Purkinje cell (primary cell): ENCODE measurements at places on chromosomes 11 and 22. TPM values are rescaled to one million over a fixed set of nuclear protein-coding genes. Genes with fewer than 3 reads are reported as not detected.

Gene BDNF
- 0.91 and 3.8 TPM in 2 replicates for polyA plus RNA-seq

Gene ACAD8
- polyA plus RNA-seq, result 31.1 and 39.1 TPM in 2 replicates

Gene FXYD6
- polyA plus RNA-seq, result 4.9 and 113 TPM in 2 replicates

Gene CABP4
- 0.08 and 0.52 TPM in 2 replicates for polyA plus RNA-seq

Gene MAPK8IP2
- polyA plus RNA-seq, result 5.1 and 5.8 TPM in 2 replicates

Gene OR51B5
- polyA plus RNA-seq, result 0.54 TPM in 1 of 2 replicates, not detected in the other

Gene PNPLA5
- not detected in 2 replicates for polyA plus RNA-seq

Gene TCF20
- 3.1 and 4.0 TPM in 2 replicates for polyA plus RNA-seq

Gene SCGB1A1
- not detected in 2 replicates for polyA plus RNA-seq

Gene OR4D10
- not detected in 2 replicates for polyA plus RNA-seq

Gene CHRNA10
- not detected in 2 replicates for polyA plus RNA-seq

Gene A4GALT
- not detected in 2 replicates for polyA plus RNA-seq

Gene KDM4E
- not detected in 2 replicates for polyA plus RNA-seq

Gene HPX
- polyA plus RNA-seq, result not detected in 2 replicates

Gene TESMIN
- polyA plus RNA-seq, result 2.2 and 2.4 TPM in 2 replicates

Gene PACS1
- polyA plus RNA-seq, result 1.0 and 2.4 TPM in 2 replicates

Gene SGSM1
- 0.84 and 1.3 TPM in 2 replicates for polyA plus RNA-seq

Gene OTOG
- not detected in 2 replicates for polyA plus RNA-seq

Gene SPTBN2
- 73.2 and 78.9 TPM in 2 replicates for polyA plus RNA-seq

Gene CCDC88B
- not detected in 2 replicates for polyA plus RNA-seq

Gene OR51I1
- polyA plus RNA-seq, result not detected in 2 replicates

Gene PKDREJ
- polyA plus RNA-seq, result not detected in 2 replicates

Gene ATG16L2
- polyA plus RNA-seq, result 0.26 and 1.9 TPM in 2 replicates

Gene GLYAT
- not detected in 2 replicates for polyA plus RNA-seq

Gene PARVA
- polyA plus RNA-seq, result 11.5 and 14.0 TPM in 2 replicates

Gene APOBEC3H
- polyA plus RNA-seq, result not detected in 2 replicates

Gene FAT3
- polyA plus RNA-seq, result 8.7 and 10.2 TPM in 2 replicates

Gene HBB
- 105 and 131 TPM in 2 replicates for polyA plus RNA-seq

Gene NXPE2
- 0.30 TPM in 1 of 2 replicates, not detected in the other for polyA plus RNA-seq

Gene TEF
- polyA plus RNA-seq, result 1.9 and 3.8 TPM in 2 replicates

Gene MUC5AC
- not detected in 2 replicates for polyA plus RNA-seq

Gene SAA2
- polyA plus RNA-seq, result not detected in 2 replicates

Gene TSPAN18
- 0.14 TPM in 1 of 2 replicates, not detected in the other for polyA plus RNA-seq

Gene ZNF280A
- polyA plus RNA-seq, result not detected in 2 replicates

Gene NF2
- polyA plus RNA-seq, result 5.0 TPM in 2 replicates

Gene OPCML
- polyA plus RNA-seq, result 43.2 and 49.0 TPM in 2 replicates

Gene AIFM3
- polyA plus RNA-seq, result 3.9 and 6.6 TPM in 2 replicates

Gene CNIH2
- 5.1 and 9.1 TPM in 2 replicates for polyA plus RNA-seq

Gene CARD10
- polyA plus RNA-seq, result not detected in 2 replicates

Gene RHOD
- polyA plus RNA-seq, result not detected in 2 replicates

Gene C11orf86
- polyA plus RNA-seq, result not detected in 2 replicates

Gene YPEL4
- 0.24 and 1.0 TPM in 2 replicates for polyA plus RNA-seq

Gene ACTN3
- polyA plus RNA-seq, result not detected in 2 replicates

Gene PTPN5
- 3.3 and 6.5 TPM in 2 replicates for polyA plus RNA-seq

Gene NDUFA6
- polyA plus RNA-seq, result 552 and 644 TPM in 2 replicates

Gene LMO2
- 11.4 and 15.8 TPM in 2 replicates for polyA plus RNA-seq

Gene ADAMTS8
- polyA plus RNA-seq, result 0.24 and 3.2 TPM in 2 replicates

Gene C11orf97
- not detected in 2 replicates for polyA plus RNA-seq

Gene ROBO4
- polyA plus RNA-seq, result not detected in 2 replicates

Gene CCDC157
- polyA plus RNA-seq, result 0.73 and 1.6 TPM in 2 replicates

Gene DAGLA
- polyA plus RNA-seq, result 3.7 and 5.1 TPM in 2 replicates

Gene CRYBB3
- not detected in 2 replicates for polyA plus RNA-seq

Gene RFPL2
- 6.4 and 6.5 TPM in 2 replicates for polyA plus RNA-seq

Gene TRMT2A
- 3.2 and 6.7 TPM in 2 replicates for polyA plus RNA-seq

Gene MRPL17
- 42.3 and 43.2 TPM in 2 replicates for polyA plus RNA-seq

Gene POU2AF2
- polyA plus RNA-seq, result not detected in 2 replicates

Gene RGL4
- not detected in 2 replicates for polyA plus RNA-seq
